CD8-positive, alpha-beta memory T cell (primary cell): ENCODE measurements at places on chromosomes 13 and 19.
A peak's percentile ranks its signal among the peaks of the same experiment; 100 is the strongest.

GRCh38 chr19:53537521-53538377 is at the start of gene ZNF331:
ZNF331 (plus strand) TSS chr19:53538145; CDS start chr19:53569377, 31,232 bp downstream.
- DNase-seq = peak; percentile 96

- no peak for DNase-seq
These were observed 272.0 kb downstream of the UQCRFS1 start for GRCh38 chr19:28940751-28941500.

- no peak for DNase-seq
These were observed 90.6 kb downstream of the PCDH9 start for GRCh38 chr13:67139551-67139950.

DNA sequence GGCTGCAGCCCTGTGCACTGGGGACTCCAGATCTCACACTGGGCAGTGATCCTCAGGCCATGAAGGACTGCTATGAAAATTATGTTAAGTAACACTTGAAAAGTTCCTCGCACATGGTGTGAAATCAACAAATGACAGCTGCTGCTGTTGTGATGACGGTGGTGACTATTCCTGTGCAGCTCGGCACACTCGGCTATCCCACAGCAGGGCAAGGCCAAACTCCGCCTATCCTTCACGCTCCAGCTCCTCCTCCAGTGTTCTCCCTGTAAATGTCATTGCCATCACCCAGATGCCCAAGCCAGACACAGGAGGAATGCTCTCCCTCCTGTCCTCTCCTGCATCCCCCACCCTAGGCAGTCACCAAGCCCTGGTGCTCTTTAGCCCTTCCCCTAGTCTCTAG is 31.3 kb downstream of the GRIK5 start:
- no peak for DNase-seq

DNA sequence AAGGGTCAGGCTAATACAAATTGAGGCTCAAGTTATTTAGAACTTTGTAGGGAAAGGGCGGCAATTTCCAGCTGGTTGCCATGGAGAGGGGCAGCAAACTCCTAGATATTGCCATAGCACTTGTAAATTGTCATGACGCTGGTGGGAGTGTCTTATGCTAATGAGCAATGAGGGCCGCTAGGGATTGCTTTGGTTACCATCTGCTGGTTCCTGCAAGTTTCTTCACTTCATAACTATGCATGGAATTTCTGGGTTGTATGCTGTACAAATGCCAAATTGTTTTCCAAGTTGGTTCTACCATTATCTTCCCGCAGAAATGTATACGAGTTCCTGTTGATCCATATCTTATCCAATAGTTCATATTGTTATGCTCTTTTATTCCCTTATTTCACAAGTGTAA is 1339.4 kb downstream of the EFNB2 start:
- no peak for DNase-seq

DNA sequence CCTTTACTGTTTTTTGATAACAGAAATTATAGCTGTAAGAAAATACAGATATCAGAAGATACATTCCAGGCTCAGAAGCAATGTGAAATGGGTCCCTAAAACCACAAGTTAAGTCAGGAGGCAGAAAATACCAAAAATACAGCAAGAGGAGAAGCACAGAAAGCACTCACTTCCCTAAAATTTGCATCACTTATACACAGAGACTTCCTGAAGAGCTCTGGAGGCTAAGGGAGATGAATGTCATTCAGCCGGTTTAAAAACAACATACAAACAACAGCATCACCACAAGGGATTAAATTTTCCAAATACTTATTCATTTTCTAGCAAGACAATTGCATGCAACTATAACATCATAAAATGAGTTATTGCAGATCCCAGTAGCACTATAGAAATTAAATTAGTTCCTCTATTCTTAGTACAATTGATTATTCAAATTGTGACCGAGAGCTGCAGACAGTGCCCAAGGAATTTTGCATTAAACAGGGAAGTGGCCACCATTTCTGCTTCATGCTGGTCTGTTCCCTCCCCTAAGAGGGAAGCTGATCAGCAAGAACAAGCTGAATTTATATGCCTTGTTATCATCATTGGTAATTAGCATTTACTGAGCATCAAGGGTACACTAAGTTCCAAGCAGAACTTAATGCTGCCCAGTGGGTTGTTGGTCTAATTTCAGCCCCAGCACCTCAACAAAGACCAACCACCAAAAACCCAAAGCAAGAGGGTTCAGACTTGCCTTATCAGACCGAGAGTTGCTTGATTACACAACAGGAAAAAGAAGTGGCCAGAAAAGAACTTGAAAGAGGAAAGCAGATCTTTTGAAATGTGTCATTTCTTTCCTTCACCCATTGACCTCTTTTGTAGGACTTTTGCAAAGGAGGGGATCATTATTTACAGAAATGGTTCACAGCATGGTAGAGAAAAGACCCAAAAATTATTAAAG is 140.7 kb downstream of the KCTD12 start:
- no peak for DNase-seq

DNA sequence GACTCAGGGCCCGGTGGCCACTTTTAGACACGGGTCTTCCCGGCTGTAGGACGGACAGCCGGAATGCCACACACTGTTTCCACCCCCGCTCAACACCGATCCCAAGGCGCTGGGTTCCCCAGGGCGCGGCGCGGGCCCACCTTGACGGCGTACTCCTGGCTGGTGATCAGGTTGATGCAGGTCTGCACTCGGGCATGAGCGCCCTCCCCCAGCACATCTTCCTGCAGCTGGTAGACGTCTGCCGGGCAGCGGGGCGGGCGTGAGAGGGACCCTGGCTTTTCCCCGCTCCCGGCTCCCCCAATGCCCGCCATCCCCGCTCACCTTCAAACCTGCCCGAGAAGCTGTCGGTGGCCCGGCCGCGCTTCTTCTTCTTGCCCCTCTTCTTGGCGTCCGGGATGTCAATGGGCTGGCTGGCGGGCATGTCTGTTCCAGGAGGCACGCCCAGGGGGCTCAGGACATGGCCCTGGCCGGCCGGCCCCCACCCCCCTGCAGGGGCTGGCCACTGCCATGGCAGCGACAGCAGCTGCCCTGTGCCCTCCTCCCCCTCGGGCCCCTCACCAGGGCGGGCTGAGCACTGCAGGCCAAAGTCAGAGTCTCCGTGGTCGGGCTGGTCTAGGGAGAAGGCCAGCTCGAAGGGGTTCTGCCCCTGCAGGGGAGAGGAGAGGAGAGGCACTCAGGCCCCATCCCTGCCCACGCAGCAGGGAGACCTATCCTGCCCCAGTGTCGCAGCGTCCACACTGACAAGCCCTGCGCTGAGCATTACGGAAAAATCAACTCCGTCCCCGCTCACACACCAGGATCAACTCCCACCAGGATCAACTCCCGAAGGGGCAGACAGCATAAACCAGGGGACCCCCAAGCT is 4.8 kb downstream of the MKNK2 start:
- DNase-seq = no peak
